ENCODE measurements at places on chromosomes 1 and 21.

DNA sequence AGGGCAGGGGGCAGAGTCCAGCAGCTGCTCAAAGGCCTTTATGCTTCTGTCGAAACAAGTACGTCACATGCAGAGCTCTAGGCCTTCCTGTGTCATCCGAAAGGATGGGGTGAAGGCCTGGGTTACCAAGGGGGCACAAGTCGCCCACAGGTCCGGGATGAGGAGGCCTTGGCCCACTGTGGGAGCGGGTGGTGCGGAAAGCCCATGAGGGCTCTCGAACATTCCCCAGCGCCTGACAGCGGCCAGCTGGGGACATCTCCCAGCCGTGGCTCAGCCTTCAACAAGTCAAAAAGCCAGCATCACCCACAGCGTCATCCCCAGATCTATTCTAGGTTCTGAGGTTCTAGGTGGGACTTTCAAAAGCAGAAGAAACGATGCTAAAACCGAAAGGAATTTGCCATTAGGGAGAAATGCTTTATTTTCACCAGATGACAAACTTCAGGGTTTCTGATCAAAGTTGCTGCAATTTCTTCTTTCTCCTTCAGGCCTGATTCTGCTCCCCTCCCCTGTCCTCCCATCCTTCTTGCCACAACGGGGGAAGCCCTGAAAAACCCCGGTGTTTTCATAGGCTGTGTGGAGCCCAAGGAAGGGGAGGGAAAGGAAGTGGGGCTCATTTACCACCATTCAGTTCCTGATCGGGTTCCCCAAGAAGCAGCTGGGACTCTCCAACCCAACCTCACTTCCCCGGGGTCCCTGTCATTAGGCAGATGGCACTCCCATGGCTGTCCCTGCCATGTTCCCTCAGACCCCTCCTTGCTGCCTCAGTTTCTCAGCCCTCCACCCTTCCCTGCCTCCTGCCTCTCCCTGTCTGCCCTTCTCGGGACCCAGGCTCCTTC, 17.6 kb downstream of the GPR137B start:
- DNase-seq: no peak

- no peak for DNase-seq
These were observed 430.1 kb upstream of the PTBP2 start for GRCh38 chr1:96291468-96291867.

GRCh38 chr21:44977616-44978340, 37.9 kb downstream of the SLX9 start:
- no peak for DNase-seq

GRCh38 chr1:2209400-2210083, 15.0 kb upstream of the FAAP20 start:
- no peak for DNase-seq

DNA sequence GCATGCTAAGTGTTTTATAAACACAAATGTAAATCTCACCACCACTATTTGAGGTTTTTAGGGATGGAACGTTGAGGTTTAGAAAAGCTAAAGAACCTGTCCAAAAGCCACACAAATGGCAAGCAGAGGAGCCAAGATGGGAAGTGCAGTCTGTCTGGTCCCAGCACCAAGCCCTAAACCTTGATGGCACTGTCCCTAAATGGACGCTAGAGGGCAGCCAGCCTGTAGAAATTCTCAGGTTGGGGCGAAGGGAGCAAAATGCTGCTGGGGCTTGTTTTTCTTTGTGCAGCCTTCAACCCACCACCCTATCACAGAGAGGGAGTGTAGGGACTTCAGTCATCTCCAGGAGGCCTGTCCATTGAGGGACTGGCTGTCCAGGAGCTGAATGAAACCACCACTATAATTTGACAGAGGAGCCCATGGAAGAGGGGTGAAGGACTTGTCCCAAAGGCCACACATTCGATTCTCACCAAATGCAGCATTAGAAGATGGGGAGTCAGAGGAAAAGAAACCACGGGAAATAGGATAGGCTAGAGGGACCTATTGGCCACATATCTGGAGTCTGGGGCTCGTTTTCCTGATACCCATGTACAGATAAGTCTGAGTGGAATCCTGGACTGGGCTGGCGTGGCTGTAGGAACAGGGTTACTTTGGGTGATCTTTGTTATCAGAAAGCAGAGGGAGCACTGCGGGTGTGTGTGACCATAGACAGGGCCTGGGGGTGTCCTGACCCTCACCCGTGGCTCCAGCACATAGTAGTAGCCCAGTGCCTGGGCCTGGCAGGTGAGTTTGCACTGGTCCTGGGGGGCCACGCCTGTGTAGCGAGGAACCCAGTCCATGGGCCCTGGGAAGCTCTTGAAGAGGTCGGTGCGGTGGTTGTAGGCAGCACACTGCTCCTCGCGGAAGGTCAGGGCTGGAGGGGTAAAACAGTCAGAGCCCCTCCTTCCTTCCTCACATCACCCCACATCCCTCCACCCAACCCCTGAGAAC, 6.1 kb downstream of the ADAMTS4 start:
- peak; percentile 80 for DNase-seq

DNA sequence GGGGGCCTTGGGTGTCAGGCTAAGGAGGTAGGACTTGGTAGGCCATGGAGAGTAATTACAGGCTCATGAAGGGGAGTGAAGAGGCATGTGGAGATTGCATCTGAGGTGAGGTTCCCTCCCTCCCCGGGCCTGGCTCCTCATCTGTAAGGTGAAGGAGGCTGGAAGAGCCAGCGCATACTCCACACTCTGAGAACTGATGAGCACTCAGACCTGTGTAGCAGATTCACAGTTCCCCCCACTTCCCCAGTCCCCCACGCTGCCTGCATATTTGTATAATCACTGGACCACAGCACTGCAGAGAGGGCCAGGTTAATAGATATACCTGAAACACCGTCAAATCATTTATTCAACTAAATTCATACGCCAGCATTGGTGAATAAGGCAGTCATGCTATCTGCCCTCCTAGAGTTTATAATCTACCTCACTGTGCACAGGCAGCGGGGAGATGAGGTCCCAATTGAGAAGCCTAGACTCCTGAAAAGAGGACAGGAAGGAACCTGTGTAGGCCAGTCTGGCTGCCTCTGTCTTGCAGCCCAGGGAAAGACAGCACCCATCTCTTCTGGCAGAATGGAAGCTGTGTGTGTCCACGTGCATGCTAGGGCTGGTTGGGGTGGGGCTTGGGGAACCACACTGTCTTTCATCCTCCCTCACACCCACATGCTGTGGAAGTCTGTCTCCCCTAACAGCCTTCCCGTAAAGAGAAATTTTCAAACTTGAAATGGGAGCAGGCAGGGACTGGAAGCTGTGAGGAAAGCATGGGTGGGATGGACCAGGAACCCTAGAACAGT, 110.6 kb upstream of the ATP1A1 start:
- no peak for DNase-seq

GRCh38 chr1:212754680-212755079, 36.9 kb downstream of the NSL1 start:
- DNase-seq: no peak

Measured in CD4-positive, alpha-beta T cell treated with Interleukin-6 at 100 ng/mL for 8 hours (primary cell).